ENCODE measurements at places on chromosomes 4 and X.
A peak's percentile ranks its signal among the peaks of the same experiment; 100 is the strongest.

GRCh38 chr4:101527188-101527587 is 179.9 kb upstream of the PPP3CA start:
- peak; percentile 84 for DNase-seq

DNA sequence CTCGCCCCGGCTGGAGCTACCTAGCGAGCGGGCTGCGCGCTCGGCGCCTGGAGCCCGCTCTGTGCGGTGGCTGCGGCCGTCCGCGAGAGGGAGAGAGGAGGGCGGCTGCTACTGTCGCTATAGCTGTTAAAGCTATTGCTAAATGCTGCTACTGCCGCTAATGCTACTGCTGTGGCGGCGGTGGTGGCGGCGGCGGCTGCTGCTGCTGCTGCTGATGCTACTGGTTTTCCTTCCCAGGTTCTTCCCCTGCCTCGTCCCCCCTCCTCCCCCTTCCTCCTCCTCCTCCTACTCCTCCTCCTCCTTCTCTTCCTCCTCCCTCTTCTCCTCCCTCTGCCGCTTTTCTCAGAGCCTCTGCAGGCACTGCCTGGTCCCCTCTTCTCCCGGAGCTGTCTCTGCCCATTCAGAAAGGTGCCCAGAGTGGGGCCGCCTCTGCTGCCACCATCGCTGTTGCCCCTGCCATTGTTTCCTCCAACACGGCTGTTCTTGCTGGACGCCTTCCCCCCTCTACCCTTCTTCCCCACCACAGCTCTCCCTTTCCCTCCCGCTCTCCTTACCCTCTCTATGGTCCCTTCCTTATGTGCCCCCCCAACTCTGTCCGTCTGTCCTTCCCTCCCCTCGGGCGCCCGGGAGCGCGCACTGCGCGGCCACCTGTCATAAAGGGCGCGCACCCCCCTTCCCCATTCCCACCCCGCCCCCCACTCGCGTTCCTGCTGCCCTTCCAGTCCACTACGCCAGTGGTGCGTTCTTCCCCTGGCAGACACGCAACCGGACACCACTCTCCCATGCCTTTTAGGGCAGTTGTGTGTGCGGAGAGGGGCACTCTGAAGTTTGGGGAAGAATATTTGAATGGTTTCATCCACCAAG is at the start of gene NEXMIF:
Gene NEXMIF (minus strand): TSS at position 228 of the 864 bp plus-strand sequence.
- DNase-seq: no peak

GRCh38 chr4:51842167-51842553 is 793 bp upstream of the DCUN1D4 start:
- no peak for DNase-seq

DNA sequence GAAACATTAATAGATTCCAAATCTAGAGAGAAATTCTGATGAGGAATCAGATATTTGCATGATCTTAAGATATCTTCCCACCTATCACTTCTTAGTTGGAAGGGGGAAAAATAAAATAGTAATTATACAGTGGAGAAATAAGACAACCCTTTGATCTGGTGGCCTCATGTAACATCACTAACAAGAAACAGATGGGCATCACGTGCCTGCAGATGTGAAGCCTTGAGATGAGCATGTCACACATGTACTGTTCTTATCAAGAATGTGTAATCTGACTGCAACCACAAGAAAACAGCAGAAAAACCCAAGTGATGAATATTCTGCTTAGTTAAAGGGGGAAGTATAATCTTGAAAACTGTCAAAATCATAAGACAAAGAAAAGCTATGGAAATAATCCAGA is 31.4 kb upstream of the NKX6-1 start:
- no peak for DNase-seq

DNA sequence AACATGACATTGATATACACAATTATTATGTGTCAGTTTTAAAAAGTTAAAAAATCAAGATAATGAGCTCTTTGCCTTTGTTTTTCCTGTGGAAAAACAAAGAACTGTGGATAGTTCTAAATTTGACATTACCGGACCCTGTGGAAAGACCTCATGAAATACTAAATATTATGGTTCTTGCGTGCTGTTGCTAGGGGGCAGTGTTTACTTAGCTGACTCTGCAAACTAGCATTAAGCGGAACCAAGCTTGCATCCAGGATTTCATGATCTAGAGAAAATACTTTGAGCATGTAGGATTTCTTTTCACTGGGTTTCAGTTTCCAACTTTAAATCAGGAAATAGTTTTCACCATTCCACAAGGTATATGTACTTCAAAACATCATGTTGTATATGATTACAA is 33.6 kb downstream of the CLCN4 start:
- DNase-seq: no peak

GRCh38 chr4:8274765-8275547 is 5.4 kb downstream of the HTRA3 start:
- DNase-seq: no peak

DNA sequence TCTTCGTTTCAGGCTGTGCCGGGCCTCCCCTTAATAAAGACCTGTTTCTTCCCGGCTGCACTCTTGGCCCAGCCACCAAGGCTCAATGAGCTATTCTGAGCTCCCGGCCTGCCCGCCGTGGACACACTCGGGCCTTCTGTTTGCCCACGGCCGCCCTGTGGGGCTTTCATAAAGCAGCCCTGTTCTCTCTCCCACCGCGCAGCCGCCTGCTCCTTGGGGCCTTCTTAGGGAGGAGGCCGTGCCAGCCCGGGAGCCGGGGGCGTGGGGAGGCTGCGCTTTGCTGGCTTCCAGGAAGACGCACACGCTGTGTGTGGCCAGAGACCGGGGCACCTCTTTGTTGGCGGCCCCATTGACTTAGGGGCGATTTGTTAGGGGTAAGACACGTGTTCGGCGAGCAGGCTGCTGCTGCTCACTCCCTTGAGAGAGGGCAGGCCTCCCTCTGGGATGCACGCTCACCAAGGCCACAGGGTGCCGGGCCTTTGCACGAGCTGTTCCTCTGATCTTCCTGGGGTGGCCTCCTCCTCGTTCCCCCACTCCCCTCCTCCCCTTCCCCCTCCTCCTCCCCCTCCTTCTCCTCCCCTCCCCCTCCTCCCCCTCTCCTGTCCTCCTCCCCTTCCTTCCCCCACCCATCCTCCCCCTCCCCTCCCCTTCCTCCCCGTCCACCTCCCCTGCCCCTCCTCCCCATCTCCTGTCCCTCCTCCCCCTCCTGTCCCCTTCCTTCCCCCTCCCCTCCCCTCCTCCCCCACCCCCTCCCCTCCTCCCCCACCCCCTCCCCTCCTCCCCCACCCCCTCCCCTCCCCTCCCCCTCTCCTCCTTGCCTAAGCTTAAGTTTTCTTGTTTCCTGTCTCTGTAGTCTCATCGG is 11.3 kb downstream of the BLOC1S4 start:
- no peak for DNase-seq

- no peak for DNase-seq
These were observed 4.2 kb upstream of the CFP start for GRCh38 chrX:47633689-47634590.

- no peak for DNase-seq
These were observed 567.6 kb upstream of the SLIT2 start for GRCh38 chr4:19684084-19684483.

DNA sequence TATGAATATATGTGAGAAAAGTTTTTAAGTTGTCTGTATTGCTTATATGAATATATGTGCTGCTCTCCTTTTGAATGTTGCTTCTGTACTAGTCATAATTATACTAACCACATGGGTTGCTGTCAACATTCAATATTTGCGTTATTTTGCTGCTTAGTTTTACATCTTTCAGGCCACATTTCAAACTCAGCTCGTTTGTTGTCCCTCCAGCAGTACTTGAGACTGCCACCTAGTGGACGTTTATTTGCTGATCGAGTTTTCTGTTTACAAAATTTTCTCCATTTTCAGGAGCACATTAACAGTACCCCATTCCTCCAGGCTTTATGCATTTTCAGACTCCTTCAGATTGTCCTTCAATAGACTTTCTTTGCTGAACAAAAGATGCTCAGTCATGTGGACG is 75.8 kb downstream of the NUDT11 start:
- DNase-seq: no peak

- no peak for DNase-seq
These were observed 35.2 kb downstream of the SEPTIN11 start for GRCh38 chr4:76984788-76985211.

DNA sequence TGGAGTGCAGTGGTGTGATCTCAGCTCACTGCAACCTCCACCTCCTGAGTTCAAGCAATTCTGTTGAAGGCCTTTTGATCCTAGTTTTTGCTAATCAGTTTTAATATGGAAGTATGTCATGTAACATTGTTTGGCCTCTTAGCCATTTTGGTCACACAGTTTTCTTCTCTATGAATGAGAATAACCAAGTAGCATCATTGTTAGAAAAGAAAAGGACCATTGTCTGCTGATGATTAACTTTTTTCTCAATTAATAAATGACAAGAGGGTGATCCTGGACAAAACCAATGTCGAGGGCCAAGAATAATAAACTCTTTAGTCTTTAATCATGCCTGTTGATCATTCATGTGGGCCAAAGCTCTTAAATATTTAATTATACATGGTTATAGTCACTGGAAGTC is 289.3 kb upstream of the MAGEB2 start:
- no peak for DNase-seq

DNA sequence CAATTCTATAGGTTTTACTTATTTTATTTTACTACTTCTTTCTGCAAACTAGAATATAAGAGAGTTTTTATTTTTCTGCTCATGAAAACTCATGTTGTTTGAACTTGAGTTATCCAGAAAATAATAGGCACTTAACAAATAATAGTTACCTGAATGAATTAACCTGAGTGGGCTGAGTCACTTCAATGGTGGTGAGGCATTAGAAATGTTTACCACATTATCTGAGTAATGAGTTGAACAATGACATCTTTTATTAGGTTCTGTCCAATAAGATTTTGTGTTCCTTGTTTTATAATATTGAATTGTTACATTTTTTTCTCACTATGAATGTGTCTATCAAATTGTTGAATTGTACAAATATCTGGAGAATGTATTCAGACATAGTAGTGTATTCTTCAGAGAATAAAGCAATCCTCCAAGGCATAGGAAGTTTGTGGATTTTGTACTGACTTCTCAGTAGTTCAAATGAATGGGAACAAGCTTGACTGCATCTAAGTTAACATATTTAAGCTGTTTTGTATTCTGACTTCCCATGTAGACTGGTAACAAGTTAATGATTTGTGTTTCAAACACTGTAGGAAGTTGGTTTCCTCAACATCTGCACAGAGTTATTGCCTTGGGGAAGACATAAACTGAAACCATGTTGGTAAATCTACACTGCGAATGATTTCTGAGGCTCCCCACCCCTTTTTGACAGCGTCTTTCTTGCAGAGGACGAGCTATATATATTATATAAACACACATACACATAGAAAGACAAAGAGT is 1808.9 kb upstream of the TENM3 start:
- DNase-seq: no peak

- no peak for DNase-seq
These were observed 171.0 kb downstream of the GALNTL6 start for GRCh38 chr4:171983935-171984805.

- no peak for DNase-seq
These were observed 1620.4 kb downstream of the PCDH7 start for GRCh38 chr4:32340591-32340990.

Measured in CD8-positive, alpha-beta memory T cell (primary cell).